ENCODE measurements at places on chromosomes 6 and 20.

GRCh38 chr20:40008177-40008576 lies 680.9 kb downstream of the MAFB start:
- DNase-seq: no peak

GRCh38 chr20:6605055-6605935 lies 162.2 kb upstream of the BMP2 start:
- DNase-seq: no peak

DNA sequence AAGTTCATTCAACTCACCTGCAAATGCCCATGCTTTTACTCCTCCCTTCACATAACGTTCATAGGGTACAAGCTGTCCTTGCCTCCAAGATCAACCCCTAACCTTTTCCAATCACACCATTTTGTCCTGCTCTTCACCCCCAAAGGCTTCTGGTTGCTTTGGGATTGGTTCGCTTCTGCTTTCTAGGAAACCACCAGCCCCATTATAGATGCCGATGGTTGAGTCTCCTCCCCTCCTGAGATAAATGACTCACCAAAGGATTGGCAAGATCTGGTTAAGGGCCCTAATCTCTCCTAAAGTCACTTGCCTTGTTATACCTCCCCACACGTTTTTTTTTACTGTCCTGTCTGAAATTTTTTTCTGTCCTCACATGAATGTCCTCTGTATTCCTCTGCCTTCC lies 311.4 kb downstream of the HACE1 start:
- DNase-seq: no peak

DNA sequence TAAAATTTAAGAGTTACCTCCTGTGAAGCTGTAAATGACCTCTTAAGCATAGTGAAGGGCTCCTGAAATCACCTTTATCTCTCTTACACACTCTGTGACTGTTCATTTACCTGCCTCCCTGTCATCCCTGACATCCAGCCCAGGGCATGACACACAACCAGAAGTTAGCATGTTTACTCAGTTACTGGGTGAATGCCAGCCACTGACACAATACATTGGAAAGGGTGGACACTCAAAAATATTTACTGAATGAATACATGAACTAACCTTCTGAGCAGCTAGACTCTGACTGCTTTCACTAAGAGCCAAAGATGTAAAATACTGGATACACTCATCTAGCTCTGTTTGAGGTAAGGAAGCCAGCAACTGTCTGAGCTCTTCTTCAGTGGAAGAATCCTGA lies 25.3 kb downstream of the SERAC1 start:
- no peak for DNase-seq

DNA sequence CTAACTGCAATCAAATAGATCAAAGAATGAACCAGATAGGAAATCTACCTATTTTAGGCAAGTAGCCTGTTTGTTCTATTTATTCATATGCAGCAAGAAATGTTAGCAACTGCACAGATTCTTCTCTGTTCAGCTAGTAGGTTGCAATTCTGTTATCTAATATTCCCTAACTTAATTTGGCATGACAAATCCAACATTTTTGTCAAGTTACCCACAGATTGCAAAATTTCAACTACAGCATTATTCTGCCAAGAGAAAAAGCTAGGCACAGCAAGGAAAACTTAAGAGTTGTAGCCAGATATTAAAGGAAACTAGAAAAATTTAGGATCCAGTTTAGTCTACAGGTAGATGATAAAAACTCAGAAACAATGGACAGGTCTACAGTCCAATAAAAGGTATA lies 104.4 kb upstream of the SYNCRIP start:
- no peak for DNase-seq

GRCh38 chr6:102197211-102197610 lies 803.7 kb downstream of the GRIK2 start:
- no peak for DNase-seq

- no peak for DNase-seq
Measured at GRCh38 chr20:40154514-40154913, 534.5 kb downstream of the MAFB start.

DNA sequence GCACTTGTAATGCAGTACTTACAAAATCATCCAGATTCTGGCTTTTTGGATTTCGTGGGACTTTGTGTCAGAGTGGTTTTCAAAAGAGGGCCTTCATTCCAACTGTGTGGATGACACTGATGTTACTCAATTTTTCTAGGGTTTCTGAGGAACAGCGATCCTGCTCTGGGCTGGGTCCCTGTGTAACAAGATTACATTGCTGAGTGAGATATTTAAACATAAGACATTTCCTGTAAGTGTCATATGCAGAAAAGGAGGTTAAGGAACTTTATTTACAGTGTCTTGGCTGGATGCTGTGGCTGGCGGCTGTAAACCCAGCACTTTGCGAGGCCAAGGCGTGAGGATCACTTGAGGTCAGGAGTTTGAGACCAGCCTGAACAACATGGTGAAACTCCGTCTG lies 6.7 kb downstream of the ZFAND3 start:
- no peak for DNase-seq

- DNase-seq: no peak
Measured at GRCh38 chr6:149233056-149233715, 84.3 kb upstream of the TAB2 start.

- no peak for DNase-seq
Measured at GRCh38 chr6:40611434-40611833, 24.3 kb upstream of the LRFN2 start.

- no peak for DNase-seq
Measured at GRCh38 chr6:150549674-150550101, 50.0 kb upstream of the PLEKHG1 start.

GRCh38 chr6:73667798-73668197 lies 14.0 kb upstream of the SLC17A5 start:
- no peak for DNase-seq

GRCh38 chr20:49216991-49217578 lies 2.1 kb upstream of the DDX27 start:
- DNase-seq: peak; percentile 98

GRCh38 chr20:43294031-43294430 lies 104.3 kb upstream of the PTPRT start:
- no peak for DNase-seq

- DNase-seq: no peak
Measured at GRCh38 chr6:709471-710056, 16.6 kb upstream of the EXOC2 start.

GRCh38 chr20:64069614-64070243 lies 6.7 kb downstream of the TCEA2 start:
- no peak for DNase-seq

- DNase-seq: no peak
Measured at GRCh38 chr6:62441182-62441581, 155.2 kb upstream of the KHDRBS2 start.

Measured in stimulated activated CD8-positive, alpha-beta memory T cell treated with anti-CD3 and anti-CD28 coated beads, Interleukin-15, amount 100 ng/mL, for 24 hours (primary cell).